ENCODE measurements at places on chromosomes 4 and X.
A peak's percentile ranks its signal among the peaks of the same experiment; 100 is the strongest.

GRCh38 chr4:70704215-70704930 lies 16.0 kb downstream of the UTP3 start:
- peak; percentile 69 for DNase-seq
- peaks cover 32% of the 10 kb centered on the region for H3K4me1 ChIP-seq
- peak overlapping the region; percentile 89 for H3K27ac ChIP-seq
- peaks cover 3% of the 10 kb centered on the region for H3K36me3 ChIP-seq

DNA sequence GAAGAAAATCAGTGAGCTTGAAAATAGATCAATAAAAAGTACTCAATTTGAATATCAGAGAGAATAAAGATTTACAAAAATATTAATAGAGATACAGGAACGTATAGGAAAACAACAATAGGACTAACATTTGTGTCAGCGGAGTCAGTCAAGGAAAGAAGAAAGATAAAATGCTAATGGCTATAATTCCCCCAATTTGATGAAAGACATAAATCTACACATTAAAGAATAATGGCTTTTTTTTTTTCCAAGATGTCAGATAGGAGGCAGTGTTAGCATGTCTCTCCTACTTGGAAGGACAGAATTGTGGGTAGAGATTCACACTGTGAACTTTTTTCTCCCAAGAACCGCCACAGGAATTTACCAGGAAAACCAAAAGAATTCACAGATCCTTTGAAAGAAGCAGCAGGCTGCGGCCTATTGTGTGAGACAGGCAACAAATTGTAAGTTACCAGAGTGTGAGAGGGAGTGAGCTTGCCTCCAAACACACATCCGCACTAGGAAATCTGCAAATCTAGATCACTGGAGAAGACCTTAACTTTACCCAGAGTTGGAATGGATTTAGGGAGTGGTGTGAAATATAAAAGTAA lies 249.9 kb downstream of the PRDM5 start:
- no peak overlapping the region for H3K27ac ChIP-seq

GRCh38 chr4:129429581-129430320 lies 333.8 kb downstream of the C4orf33 start:
- no peak overlapping the region for H3K4me3 ChIP-seq
- peaks cover 1% of the 10 kb centered on the region for H3K27me3 ChIP-seq
- no peaks in the 10 kb centered on the region for H3K4me1 ChIP-seq
- no peak overlapping the region for H3K27ac ChIP-seq

DNA sequence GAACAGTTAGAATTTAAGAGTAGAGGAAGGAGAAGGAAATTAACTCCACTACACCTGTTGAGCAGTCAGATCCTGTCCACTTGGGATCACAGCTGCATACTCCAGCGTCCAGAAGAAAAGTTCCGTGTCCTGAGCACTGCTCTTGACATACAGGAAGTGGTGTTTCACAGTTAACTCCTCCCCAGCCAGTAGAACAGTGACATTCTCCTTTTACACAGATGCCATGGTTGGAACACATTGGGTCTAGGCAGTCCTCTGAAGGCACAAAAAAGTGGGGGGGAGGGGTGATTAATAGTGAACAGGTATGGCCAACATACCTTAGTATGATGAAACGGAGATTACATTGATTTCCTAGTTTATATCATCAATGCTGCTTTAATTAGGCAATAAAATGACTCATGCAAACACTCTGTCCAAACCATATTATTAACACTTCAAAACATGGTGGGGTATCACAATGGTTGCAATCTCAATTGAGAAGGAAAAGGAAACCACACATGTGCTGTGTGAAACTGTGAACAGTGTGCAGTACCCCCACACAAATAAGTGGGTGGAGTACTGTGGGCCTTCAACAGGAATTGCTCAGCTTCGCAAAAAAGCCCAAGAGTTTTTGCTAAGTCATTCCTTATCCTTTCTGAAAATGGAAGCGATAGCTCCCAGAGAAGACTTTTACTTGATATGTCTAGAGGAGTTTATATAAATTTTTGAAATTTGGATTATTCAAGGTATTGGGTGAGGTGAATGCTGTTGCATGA lies 295.6 kb downstream of the SH2D1A start:
- no peaks in the 10 kb centered on the region for H3K4me1 ChIP-seq
- no peak for DNase-seq
- no peak overlapping the region for H3K4me3 ChIP-seq
- H3K36me3 ChIP-seq = no peaks in the 10 kb centered on the region

- DNase-seq = no peak
- H3K27me3 ChIP-seq = no peaks in the 10 kb centered on the region
- peaks cover 4% of the 10 kb centered on the region for H3K4me1 ChIP-seq
- no peak overlapping the region for H3K27ac ChIP-seq
- peaks cover 54% of the 10 kb centered on the region for H3K36me3 ChIP-seq
These were observed 22.6 kb downstream of the LAMP2 start for GRCh38 chrX:120446498-120446897.

DNA sequence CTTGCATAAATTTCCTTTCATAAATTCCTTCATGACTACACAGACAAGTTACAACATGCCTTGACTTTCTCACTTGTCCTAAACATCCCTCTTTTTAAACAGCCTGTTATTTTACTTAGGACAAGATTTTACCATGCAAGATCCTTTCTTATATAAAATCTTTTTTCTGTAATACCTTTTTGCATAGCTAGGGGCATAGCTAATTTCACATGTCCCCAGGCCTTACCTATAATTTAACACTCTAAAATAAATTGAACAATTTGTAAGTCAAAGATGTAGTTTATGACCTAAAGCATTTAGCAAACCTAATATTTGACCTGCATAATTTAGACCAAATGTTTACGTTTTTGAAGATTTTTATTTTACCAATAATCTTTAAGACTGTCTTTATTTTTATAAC lies 396.3 kb upstream of the FSTL5 start:
- H3K4me3 ChIP-seq = no peak overlapping the region
- H3K4me1 ChIP-seq = no peaks in the 10 kb centered on the region
- H3K36me3 ChIP-seq = no peaks in the 10 kb centered on the region

DNA sequence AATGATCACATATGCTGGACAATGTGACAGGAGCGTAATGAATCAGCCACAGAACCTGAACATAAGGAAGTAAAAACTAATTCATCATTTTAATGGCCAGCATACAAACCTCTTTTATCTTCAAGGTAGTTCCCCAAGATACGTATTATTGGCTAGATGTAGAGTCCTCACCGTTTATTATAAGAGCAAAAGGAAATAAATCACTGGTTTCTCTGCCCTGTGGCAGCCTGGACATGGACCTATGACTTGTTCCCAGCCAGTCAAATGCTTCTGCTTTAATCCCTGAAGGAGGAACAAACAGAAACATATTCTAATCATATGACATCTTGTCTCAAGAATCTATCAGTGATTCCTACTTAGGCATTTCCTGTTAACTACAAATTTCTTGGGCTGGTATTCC lies 86.8 kb upstream of the FAM241A start:
- H3K4me3 ChIP-seq = no peak overlapping the region
- no peaks in the 10 kb centered on the region for H3K36me3 ChIP-seq
- H3K27ac ChIP-seq = no peak overlapping the region
- DNase-seq = no peak
- peaks cover 2% of the 10 kb centered on the region for H3K27me3 ChIP-seq

- peaks cover 3% of the 10 kb centered on the region for H3K27me3 ChIP-seq
- no peak for DNase-seq
- H3K4me1 ChIP-seq = no peaks in the 10 kb centered on the region
- H3K4me3 ChIP-seq = no peak overlapping the region
- no peaks in the 10 kb centered on the region for H3K36me3 ChIP-seq
- H3K27ac ChIP-seq = no peak overlapping the region
These were observed 116.7 kb downstream of the ARHGAP10 start for GRCh38 chr4:147848634-147849033.

DNA sequence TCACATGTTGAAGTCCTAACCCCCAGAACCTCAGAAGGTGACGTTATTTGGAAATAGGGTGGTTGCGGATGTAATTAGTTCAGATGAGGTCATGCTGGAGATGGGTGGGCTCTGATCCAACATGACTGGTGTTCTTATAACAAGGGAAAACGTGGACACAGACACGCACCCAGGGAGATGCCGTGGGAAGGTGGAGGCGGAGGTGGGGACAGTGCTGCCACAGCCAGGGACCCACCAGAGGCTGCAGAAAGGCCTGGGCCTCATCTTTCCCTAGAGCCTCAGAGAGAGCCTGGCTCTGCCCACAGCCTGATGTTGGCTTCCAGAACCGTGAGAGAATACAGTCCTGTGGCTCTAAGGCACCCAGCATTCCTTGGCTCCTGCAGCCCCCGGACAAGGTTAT lies 7.9 kb upstream of the HMX1 start:
- H3K27me3 ChIP-seq = peaks cover 54% of the 10 kb centered on the region
- no peaks in the 10 kb centered on the region for H3K36me3 ChIP-seq
- no peak overlapping the region for H3K27ac ChIP-seq

DNA sequence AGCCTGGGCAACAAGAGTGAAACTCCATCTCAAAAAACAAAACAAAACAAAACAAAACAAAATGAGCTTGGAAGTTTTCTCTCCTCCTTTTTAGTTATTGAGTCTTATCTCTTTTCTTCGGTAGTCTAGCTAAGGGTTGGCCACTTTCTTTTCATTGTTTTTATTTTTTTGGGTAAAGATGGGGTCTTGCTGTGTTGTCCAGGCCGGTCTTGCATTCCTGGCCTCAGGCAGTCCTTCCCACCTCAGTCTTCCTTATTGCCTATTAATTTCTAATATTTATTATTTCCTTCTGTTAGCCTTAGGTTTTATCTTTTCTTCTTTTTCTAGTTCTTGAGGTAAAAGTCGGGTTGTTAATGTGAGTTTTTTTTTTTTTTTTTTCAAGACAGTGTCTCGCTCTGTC lies 16.4 kb downstream of the METAP1 start:
- H3K27me3 ChIP-seq = no peaks in the 10 kb centered on the region
- H3K4me3 ChIP-seq = no peak overlapping the region
- peaks cover 35% of the 10 kb centered on the region for H3K36me3 ChIP-seq
- H3K4me1 ChIP-seq = peaks cover 21% of the 10 kb centered on the region
- no peak overlapping the region for H3K27ac ChIP-seq

GRCh38 chr4:79979785-79980437 lies 93.1 kb downstream of the ANTXR2 start:
- H3K36me3 ChIP-seq = peaks cover 76% of the 10 kb centered on the region
- no peak overlapping the region for H3K27ac ChIP-seq
- no peak for DNase-seq

DNA sequence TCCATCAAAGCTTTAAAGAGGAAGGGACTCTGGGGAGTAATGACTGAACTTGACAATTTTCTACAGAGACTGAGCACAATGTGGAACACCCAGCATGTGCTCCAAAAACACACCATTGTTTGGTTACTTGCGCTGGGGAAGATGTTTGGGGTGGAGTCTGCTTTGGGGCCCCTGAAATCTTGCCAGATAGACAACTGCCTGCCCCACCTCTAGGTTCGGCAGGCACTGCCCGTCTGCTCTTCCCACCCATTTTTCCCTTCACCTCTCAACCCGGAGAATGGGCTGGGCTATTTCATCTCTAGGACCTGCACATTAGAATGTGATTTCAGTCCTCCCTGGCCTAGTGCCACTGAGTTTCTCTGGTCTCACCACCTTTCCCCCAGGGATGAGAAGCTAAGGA lies 41.9 kb downstream of the TSC22D3 start:
- peaks cover 6% of the 10 kb centered on the region for H3K4me1 ChIP-seq
- no peak overlapping the region for H3K4me3 ChIP-seq
- H3K36me3 ChIP-seq = no peaks in the 10 kb centered on the region
- H3K27me3 ChIP-seq = no peaks in the 10 kb centered on the region
- DNase-seq = no peak

GRCh38 chr4:67531379-67531962 lies 13.8 kb downstream of the CENPC start:
- H3K36me3 ChIP-seq = peaks cover 85% of the 10 kb centered on the region
- H3K4me1 ChIP-seq = peaks cover 22% of the 10 kb centered on the region
- no peak for DNase-seq
- H3K27ac ChIP-seq = no peak overlapping the region

DNA sequence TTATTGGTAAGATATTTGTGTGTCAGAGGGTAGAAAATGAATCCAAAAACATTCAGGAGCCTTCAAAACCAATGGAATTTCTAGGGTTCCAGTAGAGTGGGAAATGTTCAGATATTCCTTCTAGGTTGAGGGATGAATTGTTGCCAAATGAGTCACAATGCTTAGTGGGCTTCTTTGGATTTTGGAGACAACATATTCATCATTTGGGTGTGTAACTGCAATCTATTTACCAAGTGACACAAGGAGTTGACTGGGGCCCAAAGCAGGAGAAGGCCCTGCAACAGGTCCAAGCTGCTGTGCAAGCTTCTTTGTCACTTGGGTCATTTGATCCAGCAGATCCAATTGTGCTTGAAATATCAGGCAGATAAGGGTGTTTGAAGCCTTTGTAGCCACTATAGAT lies 551.5 kb upstream of the PITX2 start:
- no peaks in the 10 kb centered on the region for H3K27me3 ChIP-seq
- no peaks in the 10 kb centered on the region for H3K4me1 ChIP-seq
- no peak for DNase-seq
- no peak overlapping the region for H3K4me3 ChIP-seq
- no peak overlapping the region for H3K27ac ChIP-seq
- no peaks in the 10 kb centered on the region for H3K36me3 ChIP-seq

- no peak overlapping the region for H3K27ac ChIP-seq
- H3K4me1 ChIP-seq = peaks cover 2% of the 10 kb centered on the region
- H3K27me3 ChIP-seq = peaks cover 19% of the 10 kb centered on the region
- no peak overlapping the region for H3K4me3 ChIP-seq
- H3K36me3 ChIP-seq = no peaks in the 10 kb centered on the region
- no peak for DNase-seq
These were observed 2.5 kb downstream of the FGFR3 start for GRCh38 chr4:1795299-1796195.

DNA sequence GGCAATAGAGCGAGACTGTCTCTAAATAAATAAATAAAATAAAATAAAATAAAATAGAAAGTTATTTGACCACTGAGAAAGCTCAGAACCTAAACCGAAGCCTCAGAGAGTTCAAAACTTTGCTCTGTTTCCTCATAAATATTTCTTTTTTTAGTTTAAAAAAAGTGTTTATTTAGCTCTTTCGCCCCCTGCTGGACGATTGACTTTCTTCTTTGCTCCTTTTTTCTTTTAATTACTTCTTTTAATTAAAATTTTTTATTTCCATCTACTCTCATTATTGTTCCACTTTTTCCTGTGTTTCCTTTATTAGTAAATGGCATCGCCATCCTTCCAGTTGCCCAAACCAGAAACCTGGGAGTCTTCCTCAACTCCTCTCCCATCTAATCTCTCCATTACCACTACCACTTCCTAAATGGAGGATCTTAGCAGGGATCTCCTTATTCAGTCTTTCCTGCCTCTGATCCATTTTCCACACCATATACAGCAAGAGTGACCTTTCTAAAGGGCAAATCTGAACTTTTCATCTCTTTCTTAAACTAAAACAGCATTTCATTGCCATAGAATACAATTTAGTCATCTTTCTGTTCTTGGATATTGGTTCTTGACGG lies 728 bp upstream of the IL13RA2 start:
- H3K27ac ChIP-seq = no peak overlapping the region
- no peaks in the 10 kb centered on the region for H3K27me3 ChIP-seq
- no peaks in the 10 kb centered on the region for H3K36me3 ChIP-seq
- no peak for DNase-seq

GRCh38 chrX:129787336-129788055 lies 7.7 kb downstream of the SASH3 start:
- peak overlapping the region; percentile 53 for H3K4me3 ChIP-seq
- no peaks in the 10 kb centered on the region for H3K27me3 ChIP-seq
- peaks cover 74% of the 10 kb centered on the region for H3K36me3 ChIP-seq
- H3K27ac ChIP-seq = peak overlapping the region; percentile 63
